CD4-positive, alpha-beta memory T cell (primary cell): ENCODE measurements at places on chromosomes 7 and 10. TPM values are rescaled to one million over a fixed set of nuclear protein-coding genes. Genes with fewer than 3 reads are reported as not detected.

DNA sequence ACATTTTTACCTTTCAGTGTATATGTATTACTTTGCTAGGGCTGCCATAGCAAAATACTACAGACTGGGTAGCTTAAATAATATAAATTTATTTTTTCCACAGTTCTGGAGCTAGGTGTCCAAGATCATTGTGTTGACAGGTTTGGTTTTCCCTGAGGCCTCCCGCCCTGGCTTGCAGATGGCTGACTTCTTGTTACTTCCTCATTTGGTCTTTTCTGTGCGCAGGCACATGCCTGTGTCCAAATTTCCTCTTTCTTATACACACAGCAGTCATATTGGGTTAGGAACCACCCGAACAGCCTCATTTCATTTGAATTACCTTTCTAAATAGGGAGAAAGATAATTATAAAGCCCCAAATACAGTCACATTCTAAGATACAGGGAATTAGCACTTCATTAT, 521.6 kb upstream of the SORCS1 start:
- no peaks in the 10 kb centered on the region for H3K27me3 ChIP-seq
- DNase-seq = no peak
- no peaks in the 10 kb centered on the region for H3K36me3 ChIP-seq
- no peak overlapping the region for H3K27ac ChIP-seq
- no peaks in the 10 kb centered on the region for H3K4me1 ChIP-seq
- no peak overlapping the region for H3K4me3 ChIP-seq

DNA sequence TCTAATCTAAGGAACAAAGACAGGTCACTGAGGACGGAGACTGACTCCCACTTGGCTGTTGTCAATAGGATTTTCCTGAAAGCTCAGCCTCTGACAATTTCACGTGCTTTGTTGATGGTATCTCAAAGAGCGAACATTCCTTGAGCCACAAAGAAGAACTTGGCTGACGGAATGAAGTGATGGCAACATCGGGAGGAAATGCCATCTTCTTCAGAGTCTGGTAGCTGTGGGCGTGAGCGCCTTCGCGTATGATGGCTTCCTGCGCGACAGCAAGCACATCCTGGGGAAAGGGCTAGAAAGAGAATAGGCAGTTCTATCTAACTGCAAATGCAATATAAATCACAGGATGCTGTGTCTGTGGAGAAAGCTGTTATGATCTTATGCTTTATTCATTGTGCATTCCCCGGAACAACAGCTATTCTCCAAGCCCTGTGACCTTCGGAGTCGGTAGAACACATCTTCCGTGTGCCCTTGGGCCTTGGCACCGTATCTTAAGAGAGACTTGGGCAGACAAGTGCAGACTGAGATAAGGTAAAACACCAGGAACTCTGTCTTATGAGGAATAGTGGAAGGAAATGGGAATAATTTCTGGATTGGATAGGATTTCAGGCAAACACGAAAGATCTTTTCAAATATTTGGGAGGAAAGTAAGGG, 19.6 kb upstream of the GTPBP4 start:
- no peak for DNase-seq
- H3K4me1 ChIP-seq = peaks cover 10% of the 10 kb centered on the region
- no peak overlapping the region for H3K27ac ChIP-seq
- H3K27me3 ChIP-seq = no peaks in the 10 kb centered on the region
- H3K36me3 ChIP-seq = no peaks in the 10 kb centered on the region
- H3K4me3 ChIP-seq = no peak overlapping the region

Gene SFTPA1
- not detected for polyA plus RNA-seq

DNA sequence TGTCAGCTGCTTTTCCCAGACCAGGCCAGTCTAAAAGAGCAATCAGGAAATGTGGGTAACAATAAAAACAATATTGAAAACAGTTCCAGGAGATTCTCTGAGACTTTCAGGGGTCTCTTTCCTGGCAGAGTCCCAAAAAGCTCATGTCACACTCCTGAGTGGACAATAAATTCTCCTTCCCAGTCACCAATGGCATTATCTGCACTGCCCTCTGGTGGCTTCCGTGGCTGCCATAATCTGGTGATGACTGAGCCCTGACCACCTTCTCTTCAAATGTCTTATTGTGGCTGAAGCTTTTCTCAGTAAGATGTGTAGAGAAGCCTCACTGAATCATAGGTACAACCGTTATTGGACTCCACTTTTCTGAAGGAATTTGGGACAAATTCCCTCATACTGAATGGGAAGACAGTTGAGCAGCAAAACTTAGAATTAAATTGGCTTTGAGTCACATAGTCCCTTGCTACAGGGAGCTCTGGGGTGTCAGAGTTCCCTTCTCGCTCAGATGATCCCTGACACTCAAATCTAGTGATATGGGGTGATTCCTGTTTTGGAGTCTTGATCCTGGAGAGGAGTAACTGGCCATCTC, 24.4 kb upstream of the ASAH2 start:
- H3K36me3 ChIP-seq = no peaks in the 10 kb centered on the region
- no peak for DNase-seq
- no peak overlapping the region for H3K4me3 ChIP-seq
- no peaks in the 10 kb centered on the region for H3K4me1 ChIP-seq

Gene NUTM2A
- polyA plus RNA-seq = not detected

- H3K27me3 ChIP-seq = no peaks in the 10 kb centered on the region
- H3K36me3 ChIP-seq = no peaks in the 10 kb centered on the region
- peaks cover 32% of the 10 kb centered on the region for H3K4me1 ChIP-seq
- no peak overlapping the region for H3K4me3 ChIP-seq
- no peak overlapping the region for H3K27ac ChIP-seq
Observed at GRCh38 chr7:24576171-24577025, 3.1 kb downstream of the PALS2 start.

DNA sequence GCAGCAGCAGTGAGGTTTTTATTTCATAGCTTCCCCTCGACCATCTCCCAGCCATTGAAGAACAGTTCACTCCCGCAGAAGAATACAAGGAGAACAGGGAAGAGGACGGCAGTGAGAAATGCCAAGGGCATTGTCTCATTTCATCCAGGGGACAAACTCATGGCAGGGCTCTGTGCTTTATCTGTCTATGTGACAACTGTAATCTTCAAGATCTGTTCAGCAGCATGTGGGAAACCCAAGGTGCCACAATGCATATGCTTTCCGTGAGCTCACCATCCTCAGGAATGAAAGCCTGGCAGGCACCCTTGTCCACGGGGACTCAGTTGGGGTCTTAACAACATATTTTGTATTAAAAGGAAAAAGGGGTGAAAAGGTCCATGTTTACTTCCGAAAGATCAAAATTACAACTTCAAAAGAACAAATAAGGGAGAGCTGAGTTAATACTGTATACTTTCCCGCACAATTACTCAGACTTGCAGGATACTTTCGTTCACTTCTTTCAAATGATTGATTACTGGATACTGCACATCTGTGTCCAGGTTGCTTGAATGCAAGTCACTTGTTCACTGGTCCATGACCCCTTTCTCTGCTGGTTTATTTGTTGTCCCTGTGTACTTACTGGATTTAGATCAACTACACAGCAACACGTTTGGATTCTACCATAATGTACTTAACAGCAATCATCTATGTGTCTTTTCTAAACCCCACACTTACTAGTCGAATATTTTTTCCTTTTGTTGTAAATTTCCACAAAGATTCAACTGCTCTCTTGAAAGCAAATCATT, 90.1 kb upstream of the ATP6V0A4 start:
- no peak for DNase-seq
- H3K4me3 ChIP-seq = no peak overlapping the region
- no peaks in the 10 kb centered on the region for H3K36me3 ChIP-seq
- H3K4me1 ChIP-seq = no peaks in the 10 kb centered on the region

GRCh38 chr10:89494575-89494974, 40.8 kb downstream of the SLC16A12 start:
- H3K4me3 ChIP-seq = no peak overlapping the region
- H3K4me1 ChIP-seq = no peaks in the 10 kb centered on the region
- DNase-seq = no peak
- H3K27me3 ChIP-seq = no peaks in the 10 kb centered on the region
- no peaks in the 10 kb centered on the region for H3K36me3 ChIP-seq

- no peaks in the 10 kb centered on the region for H3K27me3 ChIP-seq
- no peak for DNase-seq
- H3K36me3 ChIP-seq = no peaks in the 10 kb centered on the region
- no peak overlapping the region for H3K4me3 ChIP-seq
- H3K27ac ChIP-seq = no peak overlapping the region
Observed at GRCh38 chr7:51187941-51188340, 128.7 kb downstream of the COBL start.

DNA sequence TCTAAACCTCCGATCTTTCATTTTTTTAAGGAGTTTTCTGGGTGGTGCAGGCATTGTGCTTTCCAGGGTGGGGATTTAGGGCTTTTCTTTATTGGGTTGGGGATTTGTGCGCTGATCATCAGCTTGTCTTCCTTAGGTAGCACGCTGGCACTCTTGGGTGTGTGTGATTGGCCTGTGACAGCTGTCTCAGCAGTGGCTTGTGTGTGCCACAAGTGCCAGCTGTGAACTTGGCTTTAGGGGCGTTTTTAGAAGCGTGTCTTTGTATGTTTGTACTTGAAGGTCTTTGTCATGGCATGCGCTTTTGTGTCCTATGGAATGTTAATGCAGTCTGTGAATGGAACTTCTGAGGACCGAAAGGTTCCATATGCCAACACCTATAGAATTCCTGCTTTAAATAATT, 788 bp downstream of the AKAP9 start:
- H3K36me3 ChIP-seq = no peaks in the 10 kb centered on the region
- peak overlapping the region; percentile 92 for H3K27ac ChIP-seq
- H3K4me3 ChIP-seq = peak overlapping the region; percentile 92
- H3K27me3 ChIP-seq = no peaks in the 10 kb centered on the region

DNA sequence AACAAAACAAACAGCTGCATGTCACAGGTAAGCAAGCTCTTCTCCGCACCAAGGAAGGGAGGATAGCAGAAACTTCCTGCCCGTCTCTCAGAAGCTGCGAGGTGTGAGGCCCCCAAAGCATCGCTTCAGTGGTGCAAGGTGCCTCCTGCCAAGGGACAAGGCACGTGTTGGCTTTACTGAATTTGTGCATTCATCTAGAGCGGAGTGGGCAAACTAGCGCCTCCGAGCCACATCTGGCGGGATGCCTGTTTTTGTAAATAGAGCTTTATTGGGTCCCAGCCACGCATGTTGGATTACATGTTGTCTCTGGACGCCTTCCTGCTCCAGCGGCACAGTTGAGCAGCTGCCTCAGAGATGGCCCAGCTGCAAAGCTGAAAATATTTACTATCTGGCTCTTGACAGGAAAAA, 27.7 kb downstream of the PHYH start:
- no peaks in the 10 kb centered on the region for H3K36me3 ChIP-seq
- H3K27ac ChIP-seq = no peak overlapping the region
- H3K27me3 ChIP-seq = no peaks in the 10 kb centered on the region
- peaks cover 8% of the 10 kb centered on the region for H3K4me1 ChIP-seq
- DNase-seq = no peak

DNA sequence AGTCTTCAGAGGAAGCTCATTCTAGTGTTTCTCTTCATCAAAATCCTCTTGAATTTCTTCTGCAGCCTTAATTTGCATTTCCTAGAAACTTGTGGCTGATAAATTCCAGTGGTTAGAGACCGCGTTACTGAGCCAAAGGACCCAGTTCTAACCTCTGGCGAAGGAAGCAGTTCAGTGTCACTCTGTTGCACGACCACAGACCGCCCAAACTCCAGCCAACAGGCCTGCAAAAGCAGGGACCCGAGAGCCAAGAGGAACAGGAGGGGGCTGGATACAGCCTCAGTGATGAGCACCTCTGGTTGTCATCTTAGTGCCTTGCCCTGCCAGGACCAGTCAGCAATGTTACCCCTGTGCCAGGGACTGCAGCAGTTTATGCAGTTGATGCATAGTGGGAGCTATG, 70.0 kb downstream of the AFAP1L2 start:
- H3K27me3 ChIP-seq = no peaks in the 10 kb centered on the region
- no peak for DNase-seq
- no peaks in the 10 kb centered on the region for H3K4me1 ChIP-seq
- H3K36me3 ChIP-seq = no peaks in the 10 kb centered on the region
- H3K4me3 ChIP-seq = no peak overlapping the region

DNA sequence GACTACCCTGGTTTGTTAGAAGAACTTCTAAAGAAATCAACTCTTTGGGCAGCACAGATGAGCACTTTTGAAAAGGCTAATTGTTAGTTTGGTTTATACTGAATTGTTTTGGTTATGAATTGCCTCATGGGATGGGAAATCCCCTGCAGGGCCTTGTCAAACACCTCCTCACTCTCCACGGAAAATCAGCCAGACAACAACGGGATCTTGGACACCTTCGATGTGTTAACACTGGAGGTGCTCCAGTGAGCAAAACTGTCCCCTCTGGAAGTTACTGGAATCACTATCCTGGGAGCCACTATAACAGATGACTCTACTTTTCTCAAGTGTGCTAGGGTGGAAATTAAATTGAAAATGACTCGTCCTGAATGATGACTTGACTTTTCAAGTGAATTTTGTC, 38.7 kb downstream of the CDK6 start:
- H3K27ac ChIP-seq = no peak overlapping the region
- DNase-seq = no peak
- no peaks in the 10 kb centered on the region for H3K27me3 ChIP-seq
- H3K4me1 ChIP-seq = peaks cover 21% of the 10 kb centered on the region

DNA sequence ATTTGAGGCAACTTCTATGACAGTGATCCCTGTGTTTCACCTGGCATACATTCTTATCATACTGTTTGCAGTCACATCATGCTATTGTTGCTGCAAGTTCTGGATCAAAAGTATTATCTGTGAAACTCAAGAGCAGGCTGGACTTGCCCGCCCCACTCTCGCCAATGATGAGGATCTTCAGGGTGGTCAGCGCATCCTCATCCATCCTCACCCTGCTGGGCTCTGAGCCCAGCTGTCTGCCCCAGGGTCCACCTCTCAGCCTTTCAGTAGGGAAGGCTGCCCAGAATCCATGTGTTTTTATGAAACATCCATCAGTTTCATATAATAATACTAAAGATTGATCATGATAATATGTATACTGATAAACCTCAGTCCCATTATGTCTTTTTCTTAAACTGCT, 55.4 kb upstream of the KIF5B start:
- no peaks in the 10 kb centered on the region for H3K4me1 ChIP-seq
- no peaks in the 10 kb centered on the region for H3K27me3 ChIP-seq
- H3K36me3 ChIP-seq = no peaks in the 10 kb centered on the region

- H3K4me1 ChIP-seq = no peaks in the 10 kb centered on the region
- H3K36me3 ChIP-seq = no peaks in the 10 kb centered on the region
- no peak overlapping the region for H3K4me3 ChIP-seq
- no peak for DNase-seq
- no peak overlapping the region for H3K27ac ChIP-seq
Observed at GRCh38 chr7:144110272-144110671, 889 bp downstream of the OR2A2 start.

DNA sequence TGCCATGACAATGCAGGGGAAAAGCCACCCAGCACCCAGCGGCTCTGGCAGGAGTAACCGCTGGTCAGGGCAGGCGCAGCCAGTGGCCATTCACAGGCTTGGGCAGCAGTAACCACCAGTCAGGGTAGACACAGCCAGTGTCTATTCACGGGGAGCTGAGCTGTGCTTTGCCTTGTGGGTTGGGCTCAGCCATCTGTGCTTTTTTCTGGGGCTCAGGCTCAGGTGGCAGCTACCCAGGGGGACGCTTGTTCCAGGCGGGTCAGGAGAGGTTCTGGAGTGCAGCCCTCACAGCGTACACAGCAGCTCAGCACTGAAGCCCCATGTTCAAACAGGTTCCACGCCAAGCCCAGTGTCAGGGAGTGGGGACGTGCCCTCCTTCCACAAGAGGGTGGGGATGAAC, 28.5 kb downstream of the FOXL3 start:
- no peak overlapping the region for H3K27ac ChIP-seq
- DNase-seq = no peak
- no peak overlapping the region for H3K4me3 ChIP-seq
- peaks cover 4% of the 10 kb centered on the region for H3K27me3 ChIP-seq
- peaks cover 7% of the 10 kb centered on the region for H3K4me1 ChIP-seq
- no peaks in the 10 kb centered on the region for H3K36me3 ChIP-seq

Gene KCND2
- polyA plus RNA-seq = not detected

GRCh38 chr7:28808796-28809533, 149.2 kb downstream of the TRIL start:
- H3K27me3 ChIP-seq = no peaks in the 10 kb centered on the region
- H3K36me3 ChIP-seq = no peaks in the 10 kb centered on the region
- no peaks in the 10 kb centered on the region for H3K4me1 ChIP-seq
- DNase-seq = no peak
